SJCRH30 (cell line): ENCODE measurements at places on chromosomes 2 and 18. TPM values are rescaled to one million over a fixed set of nuclear protein-coding genes. Genes with fewer than 3 reads are reported as not detected.
A peak's percentile ranks its signal among the peaks of the same experiment; 100 is the strongest.

The CEP76 gene
- 12.5 and 16.3 TPM in 2 replicates for total RNA-seq

The TRIM43 gene
- total RNA-seq = not detected in 2 replicates

The GPR155 gene
- total RNA-seq = 13.5 and 14.1 TPM in 2 replicates

The SP140 gene
- 0.12 and 0.25 TPM in 2 replicates for total RNA-seq

The CYTIP gene
- total RNA-seq = 0.71 and 0.81 TPM in 2 replicates

The UGT1A4 gene
- total RNA-seq = not detected in 2 replicates

The TNFAIP6 gene
- 0.08 and 0.18 TPM in 2 replicates for total RNA-seq

The OTX1 gene
- 4.1 and 4.3 TPM in 2 replicates for total RNA-seq

The COPS8 gene
- 179 and 184 TPM in 2 replicates for total RNA-seq

The SLC66A2 gene
- 14.2 and 16.3 TPM in 2 replicates for total RNA-seq

DNA sequence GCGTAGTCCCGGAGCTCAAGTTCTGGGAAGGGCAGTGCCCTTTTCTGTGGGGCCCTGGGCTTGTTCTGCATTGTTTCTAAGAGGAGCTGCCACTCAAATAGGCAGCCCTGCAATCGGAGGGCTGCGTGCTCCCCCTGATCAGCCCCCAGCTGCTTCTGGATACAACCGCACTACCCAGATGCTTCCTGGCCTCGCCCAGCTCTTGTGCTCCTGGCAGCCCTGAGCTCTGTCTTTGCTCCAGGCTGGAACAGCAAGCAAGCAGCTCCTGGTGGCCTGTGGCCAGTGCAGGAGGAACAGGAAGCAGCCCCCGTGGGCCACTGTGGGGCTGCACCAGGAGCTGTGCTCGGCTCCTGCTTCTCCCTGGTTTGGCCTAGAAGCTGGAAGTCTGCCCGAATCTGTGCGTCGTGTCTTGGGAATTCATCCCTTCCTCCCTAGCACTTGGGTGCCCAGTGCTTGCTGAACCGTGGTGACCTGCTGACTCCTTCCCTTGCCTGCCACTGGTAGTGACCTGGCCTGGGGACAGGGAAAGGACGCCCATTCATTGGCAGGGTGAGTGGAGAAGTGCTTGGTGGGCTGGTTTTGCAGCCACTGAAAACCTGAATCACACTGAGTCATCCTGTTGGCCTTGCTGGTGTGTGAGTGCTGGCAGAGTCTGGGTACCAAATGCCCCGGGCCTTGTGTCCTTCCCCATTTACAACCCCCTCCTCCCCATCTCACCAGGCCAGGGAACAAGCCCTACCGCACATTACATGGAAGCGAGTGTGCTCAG is 27.3 kb upstream of the NTSR2 start:
- DNase-seq = peak; percentile 34

- no peak for DNase-seq
Observed at GRCh38 chr2:29215739-29216608, 100.8 kb downstream of the CLIP4 start.

DNA sequence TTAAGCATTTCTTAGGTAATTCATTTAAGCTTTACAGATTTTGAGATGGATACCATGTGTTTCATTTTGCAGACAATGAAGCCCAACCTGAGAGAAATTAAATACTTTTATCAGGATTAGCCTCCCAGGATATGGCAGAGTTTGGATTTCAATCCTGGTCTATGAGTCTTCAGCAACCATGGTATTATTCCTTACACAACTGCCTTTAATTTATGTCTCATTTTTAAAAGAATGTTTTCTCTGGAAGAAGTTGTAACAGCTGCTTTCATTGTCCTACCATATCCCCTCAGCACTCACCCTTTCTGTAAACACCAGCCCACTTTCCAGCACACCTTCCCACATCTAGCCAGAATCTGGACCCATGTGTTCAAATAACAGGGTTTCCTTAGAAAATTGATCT is 863.7 kb upstream of the VRK2 start:
- peak; percentile 13 for DNase-seq

- peak; percentile 22 for DNase-seq
Observed at GRCh38 chr2:56018267-56018666, 94.7 kb upstream of the EFEMP1 start.

DNA sequence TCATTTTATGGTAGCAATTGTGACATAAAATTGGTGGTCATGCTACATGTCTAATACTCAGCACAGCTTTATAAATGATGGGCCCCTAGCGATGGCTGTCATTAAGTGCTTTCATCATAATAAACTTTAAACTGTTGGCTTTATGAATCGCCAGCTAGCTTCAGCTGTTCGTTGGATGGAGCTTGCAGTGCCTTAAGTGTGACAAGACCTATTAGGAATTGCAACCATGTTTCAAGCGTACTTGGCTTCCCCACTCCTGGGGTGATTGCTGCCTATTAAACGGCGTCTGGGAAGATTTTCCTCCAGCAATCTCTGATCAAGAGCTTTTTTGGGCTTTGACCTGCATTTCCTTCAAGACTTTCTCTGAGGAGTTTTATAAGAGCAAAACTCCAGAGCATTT is 164.5 kb upstream of the SIX3 start:
- DNase-seq = peak; percentile 82

DNA sequence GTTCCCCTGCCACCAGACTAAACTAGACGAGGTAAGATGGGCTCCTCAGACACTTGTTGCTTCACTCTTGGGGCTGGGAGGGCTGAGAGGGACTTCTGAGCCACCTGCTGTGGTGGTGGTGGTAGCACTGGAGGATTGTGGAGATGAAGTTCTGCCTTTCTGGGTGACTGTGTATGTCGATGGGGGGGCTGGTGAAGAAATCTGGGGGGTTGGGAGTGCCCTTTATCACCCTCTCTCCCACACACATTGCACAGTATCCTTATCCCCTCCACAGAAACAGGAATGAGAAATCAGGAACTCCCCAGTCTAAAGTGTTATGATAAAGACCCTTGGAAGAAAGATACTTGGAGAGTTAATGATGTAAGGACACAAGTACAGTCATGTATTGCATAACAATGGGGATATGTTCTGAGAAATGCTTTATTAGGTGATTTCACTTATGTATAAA is 38.5 kb downstream of the HK2 start:
- DNase-seq = no peak

DNA sequence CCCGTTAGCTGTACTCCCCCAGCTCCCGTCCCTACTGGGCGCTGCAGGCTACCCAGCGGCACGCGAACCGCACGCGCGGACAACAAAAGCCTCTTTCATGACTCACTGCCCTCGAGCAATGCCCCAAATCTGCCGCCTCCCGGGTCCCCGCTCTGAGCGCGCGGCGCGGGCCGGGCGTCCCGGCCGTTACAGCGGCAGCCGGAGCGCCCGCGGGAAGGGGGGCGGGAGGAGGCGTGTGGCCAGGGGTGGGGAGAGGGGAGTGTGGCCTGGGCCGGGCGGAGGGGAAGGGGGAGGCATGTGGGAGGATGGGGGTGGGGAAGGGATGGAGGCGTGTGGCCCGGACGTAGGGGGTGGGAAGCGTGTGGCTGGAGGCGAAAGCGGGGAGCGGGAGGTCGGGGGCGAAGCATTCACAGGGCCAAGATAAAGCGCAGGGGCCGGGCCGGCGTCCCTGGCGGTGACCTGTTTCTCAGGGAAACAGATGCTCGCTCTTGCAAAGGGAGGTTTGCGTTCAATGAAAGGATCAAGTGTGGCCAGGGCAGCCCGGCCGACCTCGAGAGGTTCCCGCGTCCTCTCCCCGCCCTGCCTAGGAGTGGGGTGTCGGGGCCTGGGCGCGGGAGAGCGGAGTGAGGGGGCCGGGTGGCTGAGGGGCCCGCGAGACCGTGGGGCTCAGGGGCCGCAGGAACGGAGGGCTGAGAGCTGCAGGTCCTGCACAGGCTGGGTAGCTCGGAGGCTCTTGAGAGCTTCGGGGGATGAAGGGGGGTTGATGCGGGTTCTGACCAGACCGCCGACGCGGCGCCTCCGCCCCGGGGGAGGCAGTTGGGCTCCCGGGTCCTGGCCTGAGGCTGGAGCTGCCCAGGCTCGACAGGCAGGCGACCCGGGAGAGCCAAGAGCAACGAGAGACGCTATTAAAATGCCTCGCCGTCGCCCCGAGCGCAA is 3.5 kb upstream of the NEUROD1 start:
- DNase-seq = peak; percentile 39

GRCh38 chr2:220811952-220812570 is 760.0 kb downstream of the EPHA4 start:
- DNase-seq = no peak

GRCh38 chr2:133061874-133062593 is 392.0 kb upstream of the LYPD1 start:
- no peak for DNase-seq

- no peak for DNase-seq
Observed at GRCh38 chr2:207072571-207072970, 93.2 kb downstream of the KLF7 start.

DNA sequence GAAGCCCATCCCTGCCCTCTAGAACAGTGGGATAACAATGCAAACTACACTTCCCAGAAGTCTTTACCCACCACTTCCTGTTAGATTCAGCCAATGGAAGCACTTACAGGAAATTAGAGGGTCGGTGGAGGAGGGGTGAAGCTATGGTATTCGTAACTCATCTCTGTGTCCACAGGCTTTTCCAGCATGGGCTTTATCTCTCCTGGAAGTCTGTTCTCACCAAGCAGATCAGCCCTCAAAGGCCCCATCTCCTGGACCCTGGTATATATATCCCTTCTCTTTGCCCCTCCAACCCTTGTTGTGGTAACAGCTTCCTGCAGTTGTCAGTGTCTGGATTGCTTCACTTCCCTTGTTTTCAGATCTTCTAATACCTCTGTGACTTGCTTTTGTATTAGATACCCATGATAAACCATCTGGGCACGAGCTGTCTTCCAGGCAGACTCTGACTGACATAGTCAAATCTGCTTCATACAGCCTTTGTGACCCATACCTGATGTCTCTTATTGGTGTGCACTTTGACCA is 475.0 kb upstream of the POU3F3 start:
- DNase-seq = peak; percentile 49

- DNase-seq = no peak
Observed at GRCh38 chr2:133053541-133053940, 383.5 kb upstream of the LYPD1 start.

DNA sequence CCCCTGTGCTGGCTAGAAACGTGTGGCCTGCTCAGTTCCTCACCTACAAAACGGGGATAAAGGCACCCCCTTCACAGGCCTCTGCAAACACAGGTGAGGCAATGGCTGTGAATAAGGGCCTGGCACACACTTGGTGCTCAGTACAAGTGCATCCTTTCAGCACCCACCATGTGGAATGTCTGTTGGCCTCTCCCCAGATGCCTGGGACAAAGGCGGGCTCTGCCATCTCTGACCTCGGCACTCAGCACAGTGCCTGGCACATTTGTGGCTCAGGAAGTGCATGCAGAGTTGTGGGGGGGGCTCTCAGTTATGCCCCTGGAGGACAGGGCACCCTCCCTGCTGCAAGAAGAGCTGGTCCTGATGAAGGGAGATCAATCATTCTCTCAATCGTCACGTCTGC is 224.6 kb upstream of the RAB6C start:
- no peak for DNase-seq

- DNase-seq = peak; percentile 82
Observed at GRCh38 chr2:223725494-223725893, 111.9 kb downstream of the AP1S3 start.

DNA sequence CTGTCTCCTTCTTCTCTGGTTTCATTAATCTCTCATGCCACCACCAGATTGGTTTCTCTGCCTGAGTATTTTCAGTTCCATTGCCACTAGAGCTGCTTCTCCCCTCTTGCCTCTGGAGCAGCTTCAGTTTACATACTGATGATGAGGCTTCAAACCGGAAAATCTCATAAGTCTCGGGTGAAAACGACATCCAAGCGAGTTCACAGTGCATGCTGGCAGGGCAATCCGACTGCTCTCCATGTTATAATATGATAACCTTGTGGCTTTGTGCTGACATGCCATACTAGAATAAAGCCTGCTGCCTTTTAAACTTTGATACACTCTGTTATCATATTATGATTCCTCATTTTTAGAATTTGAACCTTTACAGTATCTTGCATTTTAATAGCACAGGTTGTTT is 153.5 kb downstream of the PRPF40A start:
- peak; percentile 34 for DNase-seq

DNA sequence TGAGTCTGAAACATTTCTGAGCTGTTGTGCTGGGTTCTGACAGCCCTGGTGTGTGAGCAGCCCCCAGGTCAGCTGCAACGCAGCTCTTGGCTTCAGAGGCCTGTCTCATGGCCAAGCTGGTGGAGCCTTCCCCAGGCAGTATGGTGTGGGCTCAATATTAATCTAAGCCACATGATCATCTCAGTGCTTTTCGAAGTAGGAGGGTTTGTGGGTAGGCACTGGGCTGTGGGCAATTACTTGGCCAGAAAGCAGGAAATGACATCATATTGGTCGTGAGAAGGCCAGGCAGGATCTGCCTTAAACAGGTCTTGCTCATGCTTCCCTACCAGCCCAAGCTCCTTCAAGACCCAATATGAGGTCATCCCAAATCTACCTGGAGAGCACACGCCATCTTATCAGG is 26.9 kb downstream of the LOXHD1 start:
- no peak for DNase-seq

DNA sequence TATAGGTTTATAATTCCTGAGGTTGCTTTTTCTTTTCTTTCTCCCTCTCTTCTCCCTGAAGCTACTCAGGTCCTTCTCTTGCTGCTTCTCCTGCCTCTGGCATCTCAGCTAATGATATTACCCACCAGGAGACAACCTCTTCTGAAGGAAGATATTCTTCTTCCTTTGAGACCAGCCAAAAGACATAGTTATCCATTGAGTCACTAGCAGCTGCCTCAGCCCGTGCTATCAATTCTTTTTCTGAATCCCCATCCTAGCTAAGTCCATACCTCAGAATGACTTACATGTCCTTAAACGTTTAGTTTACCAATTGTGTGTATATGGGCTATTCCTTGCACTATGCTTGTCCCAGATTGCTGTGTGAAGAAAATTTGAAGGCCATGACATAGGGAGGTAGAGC is 25.0 kb upstream of the RNF103 start:
- DNase-seq = no peak

- DNase-seq = no peak
Observed at GRCh38 chr2:167510071-167510759, 621.9 kb downstream of the XIRP2 start.

GRCh38 chr2:51695531-51695930 is 663.6 kb upstream of the NRXN1 start:
- no peak for DNase-seq

DNA sequence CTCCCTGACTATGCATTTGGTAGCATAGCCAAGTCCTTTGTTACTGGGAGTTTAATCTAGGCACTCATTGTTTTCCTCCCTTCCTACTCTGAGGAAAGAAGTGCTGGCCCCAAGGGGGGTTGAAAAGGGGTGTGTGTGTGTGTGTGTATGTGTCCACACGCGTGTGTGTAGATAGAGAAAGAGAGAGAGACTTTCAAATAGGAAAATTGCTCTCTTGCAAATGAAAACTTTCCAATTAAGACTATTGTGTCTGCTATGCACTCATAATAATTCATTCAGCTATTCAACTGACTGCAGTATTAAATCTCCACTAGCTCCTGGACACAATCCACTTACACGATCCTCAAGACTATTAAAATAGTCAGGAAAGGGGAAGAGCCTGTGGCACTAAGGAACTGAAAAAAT is 92.9 kb upstream of the CSRNP3 start:
- no peak for DNase-seq

- DNase-seq = no peak
Observed at GRCh38 chr2:38398739-38399138, 21.7 kb upstream of the ATL2 start.

DNA sequence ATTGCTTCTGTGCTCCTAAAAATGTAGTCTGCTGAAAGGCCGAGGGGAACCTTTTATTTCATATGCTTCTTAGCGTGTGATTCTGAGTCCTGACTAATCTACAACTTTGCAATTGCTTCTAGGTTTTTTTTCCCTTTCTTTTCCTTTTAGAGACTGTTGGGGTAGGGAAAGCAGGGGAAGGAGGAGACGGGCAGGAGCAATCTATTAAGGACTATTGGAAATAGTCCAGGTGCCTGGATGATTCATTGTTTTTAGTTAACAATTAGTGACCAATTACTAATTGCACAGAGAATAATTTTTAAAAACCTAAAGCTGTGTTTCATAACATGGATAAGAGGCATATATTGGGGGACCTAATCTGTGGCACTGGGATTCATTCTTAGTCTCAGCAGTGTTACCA is 49.4 kb upstream of the STON1 start:
- DNase-seq = no peak
